ENCODE measurements at places on chromosomes 4 and X.

GRCh38 chrX:49041744-49042580 lies 1.2 kb downstream of the TFE3 start:
- DNase-seq, result peak; percentile 63

DNA sequence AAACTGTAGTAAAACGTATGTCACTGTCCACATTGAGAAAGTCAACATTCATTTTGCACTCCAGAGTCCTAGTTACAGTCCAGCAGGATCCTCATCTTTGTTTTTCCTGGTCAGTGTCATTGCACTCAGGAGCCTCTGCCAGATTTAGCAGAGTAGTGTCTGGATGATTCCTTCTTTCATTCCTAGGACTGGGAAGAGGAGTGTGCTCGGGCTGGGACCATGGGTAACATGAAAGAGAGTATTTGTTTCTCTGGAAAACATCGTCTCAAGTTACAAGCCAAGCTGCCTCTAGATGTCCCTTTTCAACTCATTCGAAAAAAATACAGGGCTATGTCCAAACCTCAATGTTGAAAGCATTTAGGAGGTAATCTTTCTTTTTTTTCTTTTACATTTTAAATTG lies 69.9 kb upstream of the TNIP3 start:
- DNase-seq, result no peak

GRCh38 chr4:139099366-139099982 lies 77.5 kb downstream of the ELF2 start:
- DNase-seq, result peak; percentile 90

GRCh38 chrX:113802837-113803236 lies 781.0 kb upstream of the HTR2C start:
- DNase-seq, result no peak

- DNase-seq, result no peak
These were observed 341.0 kb downstream of the NAP1L3 start for GRCh38 chrX:93332329-93332728.

GRCh38 chr4:109465069-109465468 lies 31.5 kb downstream of the SEC24B start:
- no peak for DNase-seq

- DNase-seq, result peak; percentile 67
These were observed 8.0 kb downstream of the SLC9B1 start for GRCh38 chr4:103011378-103012025.

DNA sequence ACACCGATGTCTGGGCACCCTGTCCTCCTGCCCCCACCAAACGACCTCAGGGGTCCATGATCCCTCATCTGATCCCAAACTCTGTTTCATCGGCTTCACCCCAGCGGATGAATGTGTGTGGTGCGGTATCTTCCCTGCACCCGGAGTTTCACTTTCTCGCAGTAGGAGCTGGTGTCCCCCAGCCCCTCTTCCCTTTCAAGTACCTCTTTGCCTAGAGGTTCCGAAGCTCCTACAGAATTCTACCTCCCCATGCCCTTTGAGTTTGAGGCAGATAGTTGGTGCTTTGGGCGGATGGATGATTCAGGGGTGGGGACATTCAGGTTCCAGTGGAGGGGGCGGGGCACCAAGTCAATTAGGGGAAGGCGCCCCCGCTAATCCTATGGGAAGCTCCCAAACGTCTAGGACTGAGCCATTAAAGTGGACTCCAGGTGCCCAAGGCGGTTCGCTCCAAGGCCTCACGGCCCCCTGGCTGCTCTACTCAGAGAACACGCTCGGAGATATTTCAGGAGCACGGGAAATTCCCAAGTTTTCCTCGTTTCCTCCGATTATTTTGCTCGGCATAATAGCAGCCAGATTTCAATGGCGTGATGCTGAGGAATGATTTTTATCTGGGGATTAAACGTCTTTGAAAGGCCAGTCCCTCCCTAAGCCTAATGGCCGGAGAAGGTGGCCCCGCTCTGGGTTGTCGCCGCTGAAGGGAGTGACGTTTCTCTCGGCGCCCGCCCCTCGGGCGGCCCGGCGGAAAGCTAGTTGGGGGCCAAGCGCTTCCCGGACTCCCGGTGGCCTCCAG lies 1.3 kb downstream of the MSX1 start:
- DNase-seq, result no peak

GRCh38 chr4:15202481-15202880 lies 200.2 kb downstream of the CPEB2 start:
- no peak for DNase-seq

- DNase-seq, result no peak
These were observed 10.2 kb upstream of the MAOB start for GRCh38 chrX:43892336-43892870.

GRCh38 chr4:184715526-184715925 lies 18.4 kb downstream of the CENPU start:
- DNase-seq, result no peak

DNA sequence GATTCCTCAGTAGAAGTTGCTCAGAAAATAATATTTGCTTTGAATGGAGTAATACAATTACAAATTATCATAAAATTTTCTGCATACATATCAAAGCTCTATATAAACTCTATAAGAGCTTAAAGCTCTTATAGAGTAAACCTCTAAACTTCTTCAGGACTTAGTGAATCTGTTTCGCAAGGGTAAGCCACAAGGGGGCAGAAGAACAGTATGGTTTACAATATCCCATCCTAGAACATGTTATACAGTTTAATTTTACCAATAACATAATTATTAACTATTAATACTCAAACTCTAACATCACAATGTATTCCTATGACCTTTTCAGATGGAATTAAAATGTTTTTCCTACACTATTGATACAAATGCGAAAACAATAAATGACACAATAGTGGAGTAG lies 33.8 kb upstream of the SPANXN1 start:
- DNase-seq, result peak; percentile 29

DNA sequence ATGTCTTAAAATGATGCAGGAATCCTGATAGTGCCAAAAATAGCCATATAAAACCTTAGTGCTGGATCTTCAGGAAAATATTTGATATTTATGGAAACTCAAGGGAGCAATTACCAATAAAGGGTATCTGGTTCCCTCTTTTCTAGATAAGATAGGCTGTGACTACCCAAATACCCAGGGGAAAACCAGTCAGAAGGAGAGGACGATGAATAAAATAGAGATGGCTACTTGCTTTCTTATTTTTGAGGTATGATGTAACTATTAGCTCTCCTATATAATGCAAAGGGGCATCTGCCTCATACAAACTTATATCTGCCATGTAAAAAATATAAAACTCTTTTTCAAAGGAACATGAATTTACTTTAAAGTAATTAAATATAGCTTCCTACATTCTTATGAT lies 23.4 kb upstream of the COX18 start:
- DNase-seq, result no peak

DNA sequence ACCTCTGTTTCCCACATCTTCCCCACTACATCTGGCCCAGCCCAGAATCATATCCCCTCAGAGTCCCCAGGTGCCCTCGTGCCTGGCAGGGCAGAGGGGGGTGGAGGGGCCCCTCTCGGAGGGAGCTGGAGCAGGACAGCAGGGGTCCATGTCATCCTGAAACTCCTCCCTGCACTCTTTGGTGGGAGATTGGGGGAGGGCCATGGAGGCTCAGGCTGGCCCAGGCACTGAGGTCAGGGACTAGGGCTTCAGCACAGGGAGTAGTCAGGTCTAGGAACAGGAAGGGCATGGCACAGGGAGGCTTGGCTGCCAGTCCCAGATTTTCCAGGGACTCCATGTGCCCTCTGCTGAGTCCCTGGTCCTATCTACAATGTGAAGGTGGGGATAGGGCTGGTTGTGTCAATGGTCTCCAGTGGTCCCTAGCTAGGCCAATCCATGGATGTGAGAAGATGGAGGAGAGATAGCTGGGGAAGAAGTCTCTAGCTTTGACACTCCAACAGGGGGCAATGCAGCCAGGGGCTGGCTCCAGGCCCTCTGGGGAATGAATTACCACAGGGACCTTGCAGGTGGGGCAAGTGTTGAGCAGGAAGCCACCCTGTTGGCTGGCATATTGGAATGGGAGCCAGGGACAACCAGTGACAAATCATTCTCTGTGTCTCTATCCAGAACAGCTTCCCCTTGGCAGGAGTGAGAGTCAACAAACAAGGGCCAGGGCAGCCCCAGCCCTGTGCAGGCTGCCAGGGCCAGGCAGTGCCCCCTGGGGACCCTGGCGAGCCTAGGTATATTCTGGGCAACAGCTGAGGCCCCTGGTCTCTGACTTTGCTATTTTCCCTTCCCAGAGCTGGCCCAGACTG lies 154.4 kb downstream of the EFNB1 start:
- no peak for DNase-seq

DNA sequence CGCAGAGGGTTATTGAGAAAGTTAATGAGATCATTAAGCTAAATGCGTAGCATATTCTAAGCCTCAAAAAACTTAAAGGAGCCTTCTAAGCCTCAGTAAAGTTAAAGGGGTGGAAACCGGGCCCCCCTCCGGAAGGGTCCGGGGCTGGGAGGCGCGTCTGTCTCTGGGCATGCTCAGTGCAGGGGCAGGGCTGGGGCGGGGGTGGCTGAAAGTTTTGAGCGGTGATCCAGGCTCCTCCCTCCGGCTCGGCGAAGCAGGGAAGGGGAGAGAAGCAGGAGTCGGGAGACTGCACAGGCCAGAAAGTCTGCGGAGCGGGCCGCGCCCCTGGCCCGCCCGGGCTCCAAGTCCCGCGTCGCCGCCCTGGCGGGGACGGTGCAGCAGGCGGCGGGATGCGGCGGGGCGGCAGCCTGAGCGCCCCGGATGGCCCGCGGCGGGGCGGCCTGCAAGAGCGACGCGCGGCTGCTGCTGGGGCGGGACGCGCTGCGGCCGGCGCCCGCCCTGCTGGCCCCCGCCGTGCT lies at the start of gene EVC:
TSS of gene EVC (plus strand) at position 241 of the 518 bp plus-strand sequence. CDS start at position 421, 180 bp downstream.
- DNase-seq, result no peak

DNA sequence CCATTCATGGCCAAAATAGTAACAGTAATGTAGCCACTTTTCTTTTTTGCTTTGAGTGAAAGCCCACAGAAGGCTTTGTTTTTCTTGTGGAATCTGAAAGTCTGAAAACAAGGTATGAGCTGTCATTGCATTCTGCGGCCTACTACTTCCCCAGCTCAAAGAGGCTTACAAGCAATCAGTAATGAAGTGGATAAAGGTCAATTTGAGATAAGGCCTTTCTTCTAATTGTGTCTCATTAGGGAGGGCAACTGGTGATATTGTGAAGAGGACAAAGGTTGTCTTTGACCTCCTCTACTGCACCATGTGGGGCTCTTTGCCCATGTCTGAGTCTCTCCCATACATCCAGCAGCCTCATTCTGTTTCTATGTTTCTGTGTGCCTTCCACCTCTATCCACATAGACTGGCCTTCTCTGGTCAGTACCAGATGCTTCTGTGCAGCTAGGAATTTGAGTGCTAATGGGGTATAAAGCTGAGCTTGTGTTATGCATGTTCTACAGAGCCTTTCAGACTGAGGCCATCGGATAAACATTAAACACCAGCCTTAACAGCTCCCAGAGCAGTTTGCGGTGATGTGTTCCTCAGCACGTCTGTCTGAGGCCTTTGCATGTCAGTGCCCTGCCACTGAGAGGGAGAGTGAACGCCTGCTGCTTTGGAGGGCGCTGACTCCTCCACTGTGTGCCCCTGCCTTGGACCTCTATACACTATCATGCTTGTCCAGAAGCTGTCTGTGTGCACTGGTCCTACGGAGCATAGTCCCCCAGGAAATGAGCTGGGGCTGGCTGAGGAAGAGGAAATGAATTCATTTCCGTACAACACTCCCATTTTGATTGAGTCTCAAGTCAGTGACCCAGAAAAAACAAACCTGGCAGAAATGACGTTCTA lies 80.2 kb downstream of the SH2D1A start:
- DNase-seq, result no peak

DNA sequence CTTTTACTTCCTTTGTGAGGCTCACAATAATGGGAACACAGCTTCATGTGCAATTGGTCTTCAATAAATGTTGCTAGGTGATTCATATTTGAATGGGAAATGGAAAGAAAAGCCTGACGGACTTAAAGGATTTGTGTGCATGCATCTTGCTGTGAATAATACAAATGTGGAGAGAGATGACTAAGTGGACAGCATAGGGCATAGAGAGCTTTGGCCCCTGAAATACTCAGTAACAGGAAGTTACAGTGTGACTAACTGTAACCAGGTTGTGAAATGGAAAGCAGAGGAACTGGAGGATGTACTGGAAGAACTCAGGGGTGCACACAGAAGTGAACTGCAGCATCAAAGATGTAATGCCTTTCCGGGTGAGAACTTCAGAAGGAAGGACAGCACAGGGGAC lies 206.7 kb downstream of the MGST2 start:
- DNase-seq, result peak; percentile 19

- DNase-seq, result peak; percentile 86
These were observed 22.4 kb upstream of the NEIL3 start for GRCh38 chr4:177287255-177287654.

- no peak for DNase-seq
These were observed 246.3 kb downstream of the BANK1 start for GRCh38 chr4:102036619-102037376.

DNA sequence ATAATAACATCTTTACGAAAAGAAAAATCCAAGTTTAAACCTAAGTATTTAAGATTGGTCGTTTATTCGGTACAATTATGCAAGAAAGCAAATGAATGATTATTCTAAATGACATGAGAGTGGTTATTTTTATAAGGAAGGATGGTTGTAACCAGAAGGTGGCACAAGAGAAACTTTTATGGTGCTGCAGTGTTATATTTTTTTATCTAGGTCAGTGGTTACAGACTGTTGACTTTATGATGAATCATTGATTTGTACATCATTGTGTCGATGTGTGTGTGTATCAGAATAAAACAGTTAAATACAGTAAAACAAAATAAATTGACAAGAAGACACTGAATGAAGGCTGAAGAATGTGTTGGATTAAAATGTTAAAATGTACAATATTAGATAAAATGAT lies 9.8 kb downstream of the DCAF8L2 start:
- DNase-seq, result peak; percentile 63

GRCh38 chr4:101835121-101835904 lies 44.8 kb downstream of the BANK1 start:
- DNase-seq, result peak; percentile 70

GRCh38 chr4:42339935-42340406 lies 57.3 kb upstream of the SHISA3 start:
- peak; percentile 8 for DNase-seq

GRCh38 chr4:101911616-101912015 lies 121.1 kb downstream of the BANK1 start:
- no peak for DNase-seq

DNA sequence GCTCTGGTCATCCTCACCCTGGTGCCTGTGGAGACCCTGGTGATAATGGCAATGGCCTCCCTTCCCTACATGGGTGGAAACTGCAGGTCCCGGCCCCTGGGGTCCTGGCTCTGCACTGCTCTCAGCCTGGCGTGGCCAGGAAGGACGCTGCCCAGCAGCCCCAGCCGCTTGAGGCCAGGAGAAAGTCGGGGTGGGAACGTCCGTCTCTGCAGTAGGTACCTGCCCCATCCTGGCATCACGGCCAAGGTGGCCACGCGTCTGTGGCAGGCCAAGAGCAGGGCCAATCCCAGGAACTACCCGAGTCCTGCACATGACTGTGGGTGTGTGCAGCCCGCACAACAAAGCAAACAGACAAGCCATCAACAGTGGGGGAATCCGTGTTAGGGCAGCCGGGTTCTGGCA lies 33.8 kb downstream of the FGFRL1 start:
- no peak for DNase-seq

DNA sequence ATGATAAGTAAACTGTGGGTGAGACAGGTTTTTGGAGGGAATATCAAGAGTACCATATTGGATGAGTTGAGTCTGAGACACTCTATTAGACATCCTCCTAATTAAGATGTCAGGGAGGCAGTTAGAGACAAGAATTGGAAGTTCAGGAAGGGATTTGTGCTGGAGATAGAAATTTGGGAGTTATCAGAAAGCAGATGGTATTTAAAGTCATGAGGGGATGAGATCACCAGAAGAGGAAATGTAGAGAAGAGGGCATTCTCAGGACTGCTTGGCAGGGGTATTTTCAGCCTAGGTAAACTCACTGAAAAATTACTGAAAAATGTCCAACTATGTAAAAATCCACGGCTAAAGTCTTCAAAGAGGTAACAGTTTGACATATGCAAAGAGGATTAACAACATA lies 161.6 kb upstream of the PGRMC2 start:
- DNase-seq, result no peak

Measured in OCI-M1 (cell line).